ENCODE measurements at places on chromosomes 2 and 18.
A peak's percentile ranks its signal among the peaks of the same experiment; 100 is the strongest.

- DNase-seq = no peak
Measured at GRCh38 chr18:30684825-30685481, 357.6 kb downstream of the DSC3 start.

GRCh38 chr2:73896362-73897239, 3.8 kb downstream of the ACTG2 start:
- DNase-seq = peak; percentile 89

GRCh38 chr18:78753240-78753639, 226.4 kb upstream of the SALL3 start:
- DNase-seq = no peak

DNA sequence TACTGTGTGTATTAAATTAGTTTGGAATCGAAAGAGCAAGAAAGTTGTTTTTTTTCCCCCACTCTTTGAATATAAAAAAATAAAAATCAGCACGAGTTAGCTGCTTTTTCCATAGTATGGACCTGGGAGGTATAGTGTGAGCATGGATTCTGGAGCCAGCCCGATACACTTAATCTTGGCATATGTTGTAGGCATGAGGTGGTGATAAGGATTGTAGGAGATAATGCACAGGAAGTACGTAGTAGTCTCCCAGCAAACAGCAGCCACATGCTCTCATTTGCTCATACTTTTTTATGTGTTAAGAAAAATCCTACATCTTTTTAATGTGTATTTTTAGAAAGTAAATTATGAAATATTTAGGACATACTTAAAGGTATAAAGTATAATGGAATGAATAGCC, 2.1 kb upstream of the DNAJC27 start:
- DNase-seq = no peak

Measured in AG20443 (cell line).